ENCODE measurements at places on chromosomes 7 and 10. TPM values are rescaled to one million over a fixed set of nuclear protein-coding genes. Genes with fewer than 3 reads are reported as not detected.
A peak's percentile ranks its signal among the peaks of the same experiment; 100 is the strongest.

- DNase-seq, result no peak
Measured at GRCh38 chr7:139823959-139824521, 5.0 kb upstream of the TBXAS1 start.

DNA sequence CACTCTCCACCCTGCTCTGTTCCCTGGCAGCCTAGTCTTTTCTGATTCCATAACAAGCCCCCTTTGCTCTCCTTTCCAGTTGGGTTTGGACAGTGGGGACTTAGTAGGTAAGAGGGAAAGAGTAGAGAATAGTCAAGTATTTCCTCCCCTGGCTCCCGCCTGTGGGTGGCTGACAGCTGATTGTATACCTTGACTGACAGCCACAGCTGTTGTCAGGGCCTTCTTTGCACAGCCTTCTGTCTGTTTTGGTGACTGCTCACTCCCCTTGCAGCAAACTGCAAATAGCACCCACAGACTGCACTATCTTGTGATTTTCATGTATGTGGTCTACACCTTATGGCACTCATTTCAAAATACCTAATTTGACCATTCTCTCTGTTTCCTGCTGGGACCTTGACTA is 486.3 kb downstream of the ACTR3B start:
- DNase-seq, result no peak

DNA sequence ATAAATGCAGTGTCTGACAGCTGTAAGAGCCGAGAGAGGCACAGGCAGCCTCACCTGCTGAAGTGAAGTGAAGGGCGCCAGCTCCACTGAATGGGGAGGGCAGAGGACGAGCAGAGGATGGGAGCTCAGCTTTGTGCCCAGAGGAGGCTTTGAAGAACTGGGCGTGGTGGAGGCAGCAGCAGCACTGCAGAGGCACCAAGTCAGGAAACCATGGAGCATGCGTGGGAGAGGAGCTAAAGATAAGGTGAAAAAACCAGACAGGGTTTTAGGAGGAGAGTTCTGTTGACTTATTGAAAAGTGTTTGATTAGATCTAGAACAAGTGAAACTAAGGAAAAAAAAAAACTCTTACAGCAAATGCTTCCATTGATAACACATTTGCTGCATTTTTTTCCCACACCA is 216.4 kb downstream of the CXCL12 start:
- no peak for DNase-seq

DNA sequence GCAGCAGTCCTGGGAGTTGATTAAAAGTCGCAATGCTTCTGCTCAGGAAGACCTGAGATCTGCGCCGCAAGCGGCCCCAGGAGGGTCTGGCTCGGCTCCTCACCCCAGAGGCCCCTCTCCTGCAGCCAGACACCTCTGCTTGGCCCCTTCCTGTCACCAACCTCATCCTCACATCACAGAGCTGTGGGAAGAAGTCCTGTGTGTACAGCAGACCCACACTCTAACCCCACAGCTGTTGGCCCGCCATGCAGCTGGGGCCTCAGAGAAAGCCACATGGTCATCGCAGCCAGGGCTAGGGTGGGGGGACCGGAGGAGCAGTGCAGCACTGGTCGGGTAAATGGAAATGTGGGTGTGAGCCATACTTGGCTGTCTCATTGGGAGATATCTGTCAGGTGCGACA is 97.7 kb downstream of the RGS10 start:
- no peak for DNase-seq

- no peak for DNase-seq
Measured at GRCh38 chr10:71339796-71340589, 20.9 kb downstream of the SLC29A3 start.

- peak; percentile 36 for DNase-seq
Measured at GRCh38 chr7:138898255-138898654, 82.9 kb downstream of the KIAA1549 start.

- no peak for DNase-seq
Measured at GRCh38 chr7:98628418-98628817, 11.3 kb downstream of the NPTX2 start.

DNA sequence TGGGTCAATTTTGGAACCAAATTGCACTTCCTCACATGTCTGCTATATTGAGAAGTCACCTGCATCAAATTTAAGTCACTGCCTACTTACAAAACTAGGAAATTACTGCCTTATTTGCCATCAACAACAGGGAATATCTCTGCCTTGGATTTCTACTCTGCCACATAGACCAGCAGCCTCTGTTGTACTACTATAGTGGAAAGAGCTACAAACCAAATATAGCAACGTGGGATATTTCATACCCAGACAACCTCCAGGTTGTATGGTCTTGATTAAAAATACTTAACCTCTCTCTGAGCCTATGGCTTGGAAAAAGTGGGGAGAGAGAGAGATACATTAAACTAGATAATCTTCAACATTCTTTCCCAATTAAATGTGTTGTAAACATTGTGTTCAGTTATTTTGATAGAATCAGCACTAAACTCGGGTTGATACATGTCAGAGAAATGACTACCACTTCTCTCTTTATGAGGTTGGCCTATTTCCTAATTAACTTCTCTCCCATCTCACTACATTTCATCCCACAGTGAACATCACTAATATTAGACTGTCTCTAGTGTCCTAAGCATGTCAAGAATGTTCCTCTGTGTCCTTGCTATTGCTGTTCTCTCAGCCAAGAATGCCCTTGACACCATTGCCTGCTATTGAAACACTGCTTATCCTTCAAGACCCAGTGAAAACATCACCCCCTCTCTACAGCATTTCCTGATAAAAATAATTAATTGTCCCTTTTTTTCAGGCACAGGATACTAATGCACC is 421.2 kb downstream of the IPMK start:
- no peak for DNase-seq

DNA sequence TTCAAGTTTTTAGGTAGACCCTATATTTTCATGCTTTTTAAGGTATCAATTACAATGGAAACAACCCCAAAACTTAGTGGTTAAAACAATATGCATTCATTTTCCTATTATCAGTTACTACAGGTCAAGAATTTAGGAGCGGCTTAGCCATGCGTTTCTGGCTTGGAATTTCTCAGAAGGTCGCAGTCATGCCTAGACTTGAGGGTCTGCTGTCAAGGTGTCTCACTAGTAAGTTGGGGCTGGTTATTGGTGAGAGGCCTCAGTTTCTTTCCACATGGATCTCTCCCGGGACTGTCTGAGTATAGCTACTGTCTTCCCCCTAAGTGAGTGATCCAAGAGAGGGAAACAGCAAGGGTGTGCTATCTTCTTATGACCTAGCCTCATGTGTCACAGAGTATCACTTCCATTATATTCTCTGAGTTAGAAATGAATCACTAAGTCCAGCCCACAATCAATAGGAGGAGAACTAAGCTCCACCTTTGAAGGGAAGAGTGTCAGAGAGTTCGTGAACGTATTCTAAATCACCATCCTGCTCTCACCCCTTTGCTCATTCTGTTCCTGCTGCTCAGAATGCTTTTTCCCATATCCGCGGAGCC is 80.5 kb downstream of the RTKN2 start:
- no peak for DNase-seq

- DNase-seq, result no peak
Measured at GRCh38 chr10:71396711-71397295, at the start of gene CDH23. TSS of gene CDH23 (plus strand) at chr10:71396920. CDS start at chr10:71439832, 42,912 bp downstream.

DNA sequence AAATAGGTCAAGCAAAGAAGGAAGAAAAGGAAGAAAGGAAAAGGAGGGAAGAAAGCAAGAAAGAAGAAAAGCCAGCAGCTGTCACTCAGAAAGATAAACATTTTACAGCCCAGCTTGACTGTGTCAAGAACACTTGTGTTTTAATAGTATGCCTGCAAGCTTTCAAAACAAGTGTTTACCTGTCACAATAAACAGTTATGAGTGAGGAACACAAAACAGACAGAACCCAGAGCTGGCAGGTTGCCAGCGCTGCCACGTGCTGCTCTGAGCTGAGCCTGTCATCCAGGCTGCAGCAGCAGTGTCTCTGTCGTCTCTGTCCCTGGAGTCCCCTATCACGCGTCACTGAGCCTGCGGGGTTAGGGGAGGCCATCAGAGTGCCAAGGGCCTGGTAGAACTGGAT is 827.6 kb upstream of the AUTS2 start:
- no peak for DNase-seq

DNA sequence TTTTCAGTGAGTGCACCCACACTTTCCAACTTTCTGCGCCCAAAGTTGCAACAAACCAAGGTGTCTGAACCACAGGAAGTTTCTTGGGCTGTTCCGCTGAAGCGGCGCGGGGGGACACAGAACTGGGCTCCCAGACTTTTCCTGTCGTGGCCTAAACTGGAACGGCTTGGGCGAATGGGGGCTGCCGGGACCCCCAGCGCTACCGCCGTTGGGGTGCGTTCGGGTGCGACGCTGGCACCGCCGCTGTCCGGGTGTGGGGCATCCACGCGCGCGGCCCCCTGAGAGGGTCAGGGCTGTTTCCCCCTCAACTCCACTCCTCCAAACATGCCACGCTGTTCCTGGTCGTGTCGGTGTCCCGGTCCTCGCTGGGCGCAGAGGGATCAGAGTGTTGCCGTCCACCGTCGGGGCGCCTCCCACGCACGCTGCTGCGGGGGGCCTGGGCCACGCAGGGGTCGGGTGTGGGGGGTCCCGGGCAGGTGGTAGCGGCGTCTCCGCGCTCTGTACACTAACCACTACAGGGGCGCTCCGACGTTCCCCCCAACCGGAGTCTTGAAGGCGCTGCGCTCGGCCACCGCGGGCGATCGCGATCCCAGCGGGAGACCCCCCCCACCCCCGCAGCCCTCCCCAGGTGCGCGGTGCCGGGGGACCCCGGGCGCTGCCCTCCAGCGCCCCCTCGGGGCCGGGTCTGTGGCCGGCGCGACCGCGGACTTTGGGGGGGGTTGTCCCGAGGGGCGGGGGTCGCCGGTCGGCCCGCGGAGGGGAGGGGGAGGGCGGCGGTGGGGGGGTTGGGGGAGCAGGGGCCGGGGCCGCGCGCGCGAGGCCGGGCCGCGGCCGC is 2.2 kb upstream of the CUX1 start:
- peak; percentile 52 for DNase-seq

DNA sequence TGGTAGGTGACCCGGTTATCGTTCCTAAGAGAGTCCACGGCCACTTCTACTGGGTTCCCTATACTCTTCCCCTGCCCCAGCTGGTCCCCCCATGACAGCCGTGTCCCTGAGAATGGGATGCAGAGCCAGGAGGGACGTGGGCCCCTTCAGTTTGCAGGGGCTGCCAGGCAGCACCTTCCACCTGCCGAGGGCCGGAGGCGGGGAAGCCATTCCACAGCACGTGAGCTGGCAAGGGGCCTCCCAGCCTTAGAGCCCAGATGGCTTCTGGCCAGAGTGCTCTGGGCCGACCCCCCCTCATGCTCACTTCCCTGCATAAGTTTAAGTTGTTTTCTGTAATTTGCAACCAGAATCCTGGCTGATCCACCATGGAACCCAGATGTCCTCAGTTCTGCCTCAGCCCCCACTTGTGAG is 39.0 kb downstream of the DIP2C start:
- no peak for DNase-seq

- DNase-seq, result no peak
Measured at GRCh38 chr10:74645692-74646091, 180.7 kb upstream of the KAT6B start.

DNA sequence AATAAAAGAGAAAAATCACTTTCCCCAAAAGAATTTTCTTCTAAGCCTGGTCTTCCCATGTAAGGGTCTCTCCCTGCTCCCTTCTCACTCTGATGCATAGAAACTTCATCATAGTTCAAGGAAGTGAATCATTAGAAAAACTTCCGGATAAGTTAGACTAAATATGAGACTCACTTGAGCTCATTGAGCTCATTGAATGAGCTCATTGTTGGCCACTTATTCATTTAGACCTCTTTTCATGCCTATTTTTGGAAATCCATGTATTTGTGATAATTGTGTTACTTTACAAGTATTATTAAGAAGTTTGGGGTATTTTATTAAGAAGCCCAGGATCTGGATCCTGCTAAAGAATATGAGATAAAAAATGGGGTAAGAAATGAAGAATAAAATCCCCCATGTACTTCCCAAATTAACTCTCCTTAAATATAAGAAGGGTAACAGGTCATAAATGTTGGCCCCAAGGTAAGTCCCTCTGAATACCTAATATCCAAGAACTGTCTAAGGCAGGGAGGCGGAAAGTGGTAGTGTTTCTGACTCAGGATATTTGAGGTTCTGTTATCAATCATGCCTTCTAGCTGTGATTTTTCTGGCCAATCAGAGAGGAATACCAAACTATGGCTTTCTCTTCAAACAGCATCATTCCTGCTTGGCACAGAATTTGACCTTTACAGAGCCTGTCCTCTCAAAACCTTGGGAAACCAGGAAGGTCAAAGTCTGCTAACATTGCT is 236.5 kb upstream of the PTN start:
- no peak for DNase-seq

- DNase-seq, result no peak
Measured at GRCh38 chr7:142301299-142301698, 43.4 kb upstream of the PRSS58 start.

DNA sequence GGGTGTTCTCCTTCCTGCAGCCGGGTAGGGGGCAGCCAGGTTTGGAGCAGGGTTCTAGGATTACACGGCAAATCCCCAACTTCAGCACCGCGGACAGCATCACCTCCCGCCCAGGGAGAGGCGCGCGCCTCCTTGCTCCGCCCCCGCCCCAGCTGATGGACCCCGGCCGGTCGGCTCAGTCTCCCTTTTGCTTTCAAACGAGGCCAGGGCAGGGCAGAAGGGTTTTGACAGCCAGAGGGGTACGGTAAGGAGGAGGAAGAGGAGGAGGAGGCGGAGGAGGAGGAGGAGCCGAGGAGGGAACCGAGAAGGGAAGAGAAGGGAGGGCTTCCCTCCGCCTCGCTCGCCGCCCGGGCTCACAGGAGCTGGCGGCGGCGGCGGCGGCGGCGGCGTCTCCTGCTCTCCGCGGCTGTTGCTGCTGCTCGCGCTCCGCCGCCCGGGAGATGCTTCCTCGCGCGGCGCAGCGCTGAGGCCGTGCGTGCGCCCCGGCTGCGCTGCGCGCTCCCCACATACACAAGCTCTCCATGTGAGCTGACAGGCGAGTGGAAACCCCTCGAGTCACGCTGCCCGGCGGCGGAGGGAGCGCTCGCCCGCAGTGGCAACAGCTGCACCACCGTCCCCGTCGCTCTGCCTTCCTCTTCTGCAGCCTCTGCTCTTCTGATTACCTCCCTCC is 615 bp upstream of the CNTNAP2 start:
- DNase-seq, result peak; percentile 38

DNA sequence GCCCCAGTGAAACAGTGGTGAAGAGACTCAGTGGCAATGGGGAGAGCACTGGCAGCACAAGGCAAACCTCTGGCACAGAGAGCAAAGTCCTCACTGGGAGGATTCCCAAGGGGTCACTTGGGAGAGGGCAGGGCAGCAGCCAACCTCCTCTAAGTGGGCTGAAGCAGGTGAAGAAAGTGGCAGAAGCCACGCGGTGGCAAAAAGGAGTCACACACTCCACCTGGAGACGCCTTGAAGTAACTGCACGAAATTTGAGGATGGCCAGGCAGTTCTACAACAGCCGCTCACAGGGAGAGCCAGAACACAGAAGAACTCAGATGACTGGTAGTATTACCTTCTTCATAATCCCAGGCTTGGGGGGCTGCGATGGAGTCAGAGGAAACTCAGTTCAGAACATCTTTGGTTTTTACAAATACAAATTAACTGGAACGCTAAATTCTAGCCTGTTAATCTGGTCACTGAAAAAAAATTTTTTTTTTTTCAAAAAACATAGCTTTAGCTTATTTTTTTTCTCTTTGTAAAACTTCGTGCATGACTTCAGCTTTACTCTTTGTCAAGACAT is 574 bp upstream of the IL6 start:
- DNase-seq, result peak; percentile 71

Gene CAMK2B
- not detected for total RNA-seq

Gene TAS2R41
- not detected for total RNA-seq

Gene CTNNA3
- 0.57 TPM for total RNA-seq

Gene DNAJC9
- total RNA-seq, result 63.6 TPM

Gene ZPBP
- not detected for total RNA-seq

Gene FEZF1
- not detected for total RNA-seq

Gene NUDT13
- 1.5 TPM for total RNA-seq

Gene SPDYE5
- total RNA-seq, result not detected

Gene ABCC2
- 1.0 TPM for total RNA-seq

Gene SFMBT2
- 32.3 TPM for total RNA-seq

Measured in activated CD4-positive, alpha-beta T cell treated with anti-CD3 and anti-CD28 coated beads, Interleukin-2, amount 10 ng/mL, durations not matched to agents 7 days and 5 days (primary cell).